CD4-positive, CD25-positive, alpha-beta regulatory T cell (primary cell): ENCODE measurements at places on chromosomes 4 and X. TPM values are rescaled to one million over a fixed set of nuclear protein-coding genes. Genes with fewer than 3 reads are reported as not detected.

Gene PLP1
- total RNA-seq, result not detected

Gene COX7B2
- total RNA-seq, result not detected

Gene SFRP2
- not detected for total RNA-seq

Gene DHRSX
- 18.4 TPM for total RNA-seq

Gene HSD17B13
- 0.52 TPM for total RNA-seq

Gene EXOC1L
- not detected for total RNA-seq

Gene MED28
- total RNA-seq, result 61.6 TPM

Gene GPAT3
- total RNA-seq, result 2.4 TPM

Gene FOXP3
- total RNA-seq, result 198 TPM

Gene SMARCA5
- total RNA-seq, result 57.5 TPM

Gene PLS3
- total RNA-seq, result 1.5 TPM

Gene SLC4A4
- not detected for total RNA-seq

Gene GPRIN3
- 78.9 TPM for total RNA-seq

Gene RTL3
- not detected for total RNA-seq

Gene CXCL3
- total RNA-seq, result not detected

Gene AKAP14
- not detected for total RNA-seq

Gene MECP2
- total RNA-seq, result 180 TPM

Gene RNF4
- 111 TPM for total RNA-seq

Gene IL15
- 2.3 TPM for total RNA-seq

Gene GRPR
- not detected for total RNA-seq

Gene ZNF185
- 4.4 TPM for total RNA-seq

Gene TMEM128
- total RNA-seq, result 7.4 TPM

Gene TMSB15C
- total RNA-seq, result 3.8 TPM

Gene PDCL2
- not detected for total RNA-seq

Gene UGT8
- not detected for total RNA-seq

Gene GPR173
- total RNA-seq, result not detected

Gene CDKL5
- total RNA-seq, result 2.9 TPM

Gene VGLL1
- not detected for total RNA-seq

Gene RBM46
- total RNA-seq, result not detected

Gene SSX4B
- not detected for total RNA-seq

Gene MAGEC1
- total RNA-seq, result not detected

Gene CPE
- total RNA-seq, result 1.8 TPM

Gene NMU
- not detected for total RNA-seq

Gene GC
- total RNA-seq, result not detected

Gene GPR82
- not detected for total RNA-seq

Gene MSANTD1
- 2.0 TPM for total RNA-seq

Gene USP38
- 39.1 TPM for total RNA-seq

Gene CDS1
- 0.22 TPM for total RNA-seq

Gene ATP8A1
- 49.9 TPM for total RNA-seq

Gene PRRG1
- total RNA-seq, result not detected

Gene HS6ST2
- not detected for total RNA-seq

Gene SCRG1
- not detected for total RNA-seq

Gene HTRA3
- not detected for total RNA-seq

Gene SHROOM3
- not detected for total RNA-seq

Gene RHOXF2B
- total RNA-seq, result not detected

Gene CYSLTR1
- 7.2 TPM for total RNA-seq

Gene RASL11B
- total RNA-seq, result 0.30 TPM

Gene TLR10
- 0.44 TPM for total RNA-seq

Gene MAGEA4
- total RNA-seq, result not detected

Gene CABS1
- total RNA-seq, result not detected

Gene RAI2
- 0.15 TPM for total RNA-seq

Gene FMR1NB
- total RNA-seq, result not detected

Gene H2AZ1
- 143 TPM for total RNA-seq

Gene GLOD5
- total RNA-seq, result not detected

Gene LAMP2
- 27.1 TPM for total RNA-seq

Gene DNAAF6
- not detected for total RNA-seq
